ENCODE measurements at places on chromosomes 2 and 18.

GRCh38 chr2:63856303-63856603 lies 14.6 kb downstream of the UGP2 start:
- peaks cover 77% of the 10 kb centered on the region for H3K36me3 ChIP-seq
- H3K4me1 ChIP-seq = peaks cover 74% of the 10 kb centered on the region
- H3K27ac ChIP-seq = peak overlapping the region; percentile 96
- peak; percentile 79 for DNase-seq
- H3K4me3 ChIP-seq = peak overlapping the region; percentile 72

- peaks cover 38% of the 10 kb centered on the region for H3K4me1 ChIP-seq
Measured at GRCh38 chr2:98647636-98648035, 39.2 kb downstream of the UNC50 start.

DNA sequence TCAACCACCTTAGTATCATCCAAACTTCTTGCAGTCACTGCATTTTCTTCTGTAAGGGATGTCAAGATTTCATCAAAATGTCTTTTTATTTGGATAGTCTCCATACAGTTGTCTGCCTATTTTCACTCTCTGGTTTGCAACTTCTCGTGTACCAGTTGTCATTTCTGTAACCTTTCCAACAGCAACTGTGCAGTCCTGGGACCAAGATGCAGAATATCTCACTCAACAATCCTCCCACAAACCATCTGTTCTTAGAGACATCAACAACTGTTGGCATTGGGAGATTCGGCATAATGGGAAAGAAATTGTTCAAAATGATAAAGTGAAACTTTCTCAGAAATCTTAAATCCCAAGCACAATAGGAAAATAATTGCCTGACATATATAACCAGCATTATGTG lies 933.6 kb upstream of the SLC39A10 start:
- no peak overlapping the region for H3K27ac ChIP-seq
- H3K4me3 ChIP-seq = no peak overlapping the region
- H3K4me1 ChIP-seq = no peaks in the 10 kb centered on the region
- no peaks in the 10 kb centered on the region for H3K36me3 ChIP-seq
- H3K27me3 ChIP-seq = no peaks in the 10 kb centered on the region

- no peaks in the 10 kb centered on the region for H3K36me3 ChIP-seq
- H3K4me3 ChIP-seq = no peak overlapping the region
- no peak for DNase-seq
- no peak overlapping the region for H3K27ac ChIP-seq
- H3K4me1 ChIP-seq = peaks cover 1% of the 10 kb centered on the region
Measured at GRCh38 chr2:11309706-11310105, 34.7 kb downstream of the ROCK2 start.

DNA sequence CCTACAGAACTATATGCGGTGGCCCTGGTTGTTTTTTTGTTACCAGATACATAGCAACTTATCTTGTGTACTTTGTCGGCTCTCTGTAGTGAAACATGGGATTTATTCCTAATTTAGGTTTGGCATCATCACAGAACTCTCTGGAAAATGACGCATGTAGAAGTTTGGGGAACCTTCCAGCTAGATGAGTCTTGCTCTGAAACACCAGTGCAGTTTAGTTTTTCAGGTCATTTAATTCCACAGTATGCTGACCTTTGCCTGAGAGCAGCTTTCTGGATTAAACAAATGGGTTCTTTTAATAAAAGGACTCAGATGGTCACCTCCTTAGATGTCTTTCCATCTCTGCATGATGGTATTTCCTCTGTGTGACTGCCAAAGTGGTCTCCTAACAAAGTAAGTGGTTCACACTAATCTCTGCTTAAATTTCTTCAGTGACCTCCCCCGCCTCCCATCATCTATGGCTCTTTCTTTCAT lies 39.9 kb downstream of the MYO3B start:
- DNase-seq = no peak
- no peak overlapping the region for H3K4me3 ChIP-seq
- H3K36me3 ChIP-seq = no peaks in the 10 kb centered on the region
- H3K27ac ChIP-seq = no peak overlapping the region

- DNase-seq = no peak
- peak overlapping the region; percentile 81 for H3K27ac ChIP-seq
- H3K27me3 ChIP-seq = no peaks in the 10 kb centered on the region
- H3K4me3 ChIP-seq = peak overlapping the region; percentile 99
- peaks cover 26% of the 10 kb centered on the region for H3K4me1 ChIP-seq
Measured at GRCh38 chr2:121754851-121755236, 607 bp upstream of the TSN start.

DNA sequence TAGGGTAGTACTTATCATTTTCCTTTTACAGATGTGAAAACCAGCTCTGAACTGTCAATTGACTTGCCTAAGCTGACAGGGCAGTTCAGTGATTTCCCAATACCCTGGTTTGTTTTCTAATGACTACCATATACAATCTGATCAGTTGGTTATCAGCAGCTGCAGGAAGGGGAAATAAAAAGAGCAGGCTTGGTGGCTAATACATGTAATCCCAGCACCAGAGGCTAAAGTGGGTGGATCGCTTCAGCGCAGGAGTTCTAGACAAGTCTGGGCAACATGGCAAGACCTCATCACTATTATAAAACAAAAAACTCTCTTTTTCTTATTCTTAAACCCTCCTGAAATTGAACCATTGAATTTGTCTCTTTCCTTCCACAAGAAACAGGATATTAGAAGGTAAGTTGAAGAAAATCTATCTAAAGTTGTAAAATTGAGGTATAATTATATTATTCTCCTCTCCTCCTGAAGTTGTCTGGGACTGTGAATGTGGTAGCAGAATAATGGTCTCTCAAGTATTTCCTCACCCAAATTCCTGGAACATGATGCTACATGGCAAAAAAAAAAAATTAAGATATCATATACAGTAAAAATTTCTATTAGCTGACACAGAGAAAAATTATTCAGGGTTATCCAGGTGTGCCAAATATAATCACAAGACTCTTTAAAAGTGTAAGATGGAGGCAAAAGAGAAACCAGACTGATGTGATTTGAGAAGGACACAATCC lies 1441.6 kb downstream of the SUCLG1 start:
- no peak overlapping the region for H3K27ac ChIP-seq
- no peaks in the 10 kb centered on the region for H3K4me1 ChIP-seq
- no peak for DNase-seq
- no peaks in the 10 kb centered on the region for H3K36me3 ChIP-seq
- H3K4me3 ChIP-seq = no peak overlapping the region

- no peaks in the 10 kb centered on the region for H3K4me1 ChIP-seq
- H3K36me3 ChIP-seq = peaks cover 4% of the 10 kb centered on the region
- H3K27me3 ChIP-seq = no peaks in the 10 kb centered on the region
- no peak for DNase-seq
- H3K4me3 ChIP-seq = no peak overlapping the region
Measured at GRCh38 chr18:79182047-79182713, 113.0 kb downstream of the ATP9B start.

GRCh38 chr2:240787521-240788472 lies 32.2 kb downstream of the KIF1A start:
- H3K27me3 ChIP-seq = no peaks in the 10 kb centered on the region
- DNase-seq = no peak
- H3K36me3 ChIP-seq = no peaks in the 10 kb centered on the region
- H3K4me3 ChIP-seq = no peak overlapping the region
- no peaks in the 10 kb centered on the region for H3K4me1 ChIP-seq

GRCh38 chr2:239238381-239238780 lies 162.4 kb downstream of the HDAC4 start:
- peaks cover 24% of the 10 kb centered on the region for H3K36me3 ChIP-seq
- no peak overlapping the region for H3K4me3 ChIP-seq
- no peaks in the 10 kb centered on the region for H3K27me3 ChIP-seq
- DNase-seq = no peak
- peaks cover 22% of the 10 kb centered on the region for H3K4me1 ChIP-seq
- H3K27ac ChIP-seq = no peak overlapping the region

- H3K27ac ChIP-seq = no peak overlapping the region
- no peaks in the 10 kb centered on the region for H3K36me3 ChIP-seq
- peaks cover 6% of the 10 kb centered on the region for H3K27me3 ChIP-seq
- H3K4me1 ChIP-seq = no peaks in the 10 kb centered on the region
- no peak overlapping the region for H3K4me3 ChIP-seq
Measured at GRCh38 chr2:225670111-225670974, 270.8 kb downstream of the NYAP2 start.

- H3K27ac ChIP-seq = peak overlapping the region; percentile 6
- DNase-seq = no peak
- H3K4me1 ChIP-seq = peaks cover 14% of the 10 kb centered on the region
Measured at GRCh38 chr2:189407281-189408209, 33.7 kb upstream of the WDR75 start.

GRCh38 chr2:66845307-66845706 lies 410.4 kb downstream of the MEIS1 start:
- no peak overlapping the region for H3K4me3 ChIP-seq
- H3K27ac ChIP-seq = no peak overlapping the region
- no peaks in the 10 kb centered on the region for H3K27me3 ChIP-seq

GRCh38 chr2:207149249-207150213 lies 16.2 kb downstream of the KLF7 start:
- H3K4me3 ChIP-seq = no peak overlapping the region
- peaks cover 62% of the 10 kb centered on the region for H3K4me1 ChIP-seq
- DNase-seq = no peak
- peaks cover 2% of the 10 kb centered on the region for H3K27me3 ChIP-seq
- peaks cover 65% of the 10 kb centered on the region for H3K36me3 ChIP-seq

DNA sequence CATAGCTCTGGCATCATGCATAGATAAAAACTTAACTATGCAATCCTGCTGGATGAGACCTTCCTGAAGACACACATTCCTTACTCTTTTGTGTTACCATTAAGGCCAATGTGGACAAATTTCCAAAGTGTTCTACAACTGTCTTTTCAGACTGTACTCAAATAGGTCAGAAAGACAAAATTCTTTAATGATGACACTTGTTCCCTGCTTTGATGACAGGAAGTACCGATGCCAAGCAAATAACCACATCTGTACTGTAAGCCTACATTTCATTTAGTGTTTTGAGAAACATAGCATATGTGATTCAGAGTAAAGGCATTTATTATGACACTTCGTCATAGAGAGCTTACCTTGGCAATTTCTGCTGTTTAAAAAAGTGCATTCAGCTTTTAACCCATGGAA lies 55.0 kb downstream of the PMAIP1 start:
- H3K4me3 ChIP-seq = no peak overlapping the region
- H3K27ac ChIP-seq = no peak overlapping the region
- DNase-seq = no peak
- peaks cover 12% of the 10 kb centered on the region for H3K4me1 ChIP-seq

DNA sequence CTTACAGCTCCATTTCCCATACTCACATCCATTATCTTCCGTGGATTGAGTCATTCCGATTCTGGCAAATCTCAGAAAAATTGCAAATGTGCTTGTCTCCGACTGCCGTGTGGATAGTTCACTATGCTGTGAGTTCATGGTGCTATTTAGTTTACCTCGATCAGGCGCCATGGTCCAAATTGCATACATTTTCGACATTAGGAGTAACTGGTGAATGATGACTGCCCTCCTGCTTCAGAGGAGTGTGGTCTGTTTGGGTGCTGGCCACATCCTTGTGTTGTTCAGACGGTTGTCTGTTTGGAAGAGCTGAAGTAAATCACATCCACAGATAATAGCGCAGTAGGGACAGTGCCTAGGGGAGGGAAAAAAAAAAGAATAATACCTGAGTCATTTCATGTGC lies 439.5 kb downstream of the ZNF516 start:
- H3K4me1 ChIP-seq = no peaks in the 10 kb centered on the region
- no peaks in the 10 kb centered on the region for H3K27me3 ChIP-seq
- H3K4me3 ChIP-seq = no peak overlapping the region
- H3K27ac ChIP-seq = no peak overlapping the region
- H3K36me3 ChIP-seq = no peaks in the 10 kb centered on the region

GRCh38 chr2:228283491-228284171 lies 102.1 kb upstream of the SPHKAP start:
- no peaks in the 10 kb centered on the region for H3K4me1 ChIP-seq
- H3K4me3 ChIP-seq = no peak overlapping the region
- H3K27ac ChIP-seq = no peak overlapping the region
- no peaks in the 10 kb centered on the region for H3K36me3 ChIP-seq
- no peak for DNase-seq
- no peaks in the 10 kb centered on the region for H3K27me3 ChIP-seq

GRCh38 chr2:121888189-121888557 lies 132.7 kb downstream of the TSN start:
- no peaks in the 10 kb centered on the region for H3K36me3 ChIP-seq
- H3K27me3 ChIP-seq = peaks cover 4% of the 10 kb centered on the region
- H3K4me3 ChIP-seq = no peak overlapping the region

DNA sequence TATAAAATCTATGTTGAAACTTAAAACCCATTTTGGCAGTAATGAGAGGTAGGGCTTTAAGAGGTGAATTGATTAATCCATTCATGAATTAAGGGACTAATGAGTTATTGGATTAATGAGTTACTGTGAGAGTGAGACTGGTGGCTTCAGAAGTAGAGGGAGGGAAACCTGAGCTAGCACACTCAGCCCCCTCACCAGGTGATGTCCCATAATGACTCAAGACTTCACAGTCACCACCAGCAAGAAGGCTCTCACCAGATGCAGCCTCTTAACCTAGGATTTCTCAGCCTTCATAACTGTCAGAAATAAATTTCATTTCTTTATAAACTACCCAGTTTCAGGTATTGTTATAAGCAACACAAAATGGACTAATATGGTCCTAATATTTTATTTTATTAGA lies 621.7 kb upstream of the ACVR2A start:
- no peaks in the 10 kb centered on the region for H3K36me3 ChIP-seq
- no peak overlapping the region for H3K27ac ChIP-seq
- H3K27me3 ChIP-seq = no peaks in the 10 kb centered on the region
- H3K4me3 ChIP-seq = no peak overlapping the region

GRCh38 chr2:29390136-29390535 lies 274.9 kb downstream of the CLIP4 start:
- no peak for DNase-seq
- no peak overlapping the region for H3K27ac ChIP-seq
- no peaks in the 10 kb centered on the region for H3K4me1 ChIP-seq

GRCh38 chr2:238851026-238851425 lies 3.1 kb downstream of the TWIST2 start:
- DNase-seq = peak; percentile 6
- H3K4me3 ChIP-seq = no peak overlapping the region
- H3K27me3 ChIP-seq = peaks cover 38% of the 10 kb centered on the region
- H3K4me1 ChIP-seq = no peaks in the 10 kb centered on the region

GRCh38 chr18:45569566-45570275 lies 45.6 kb upstream of the SLC14A2 start:
- no peak for DNase-seq
- no peak overlapping the region for H3K27ac ChIP-seq
- H3K36me3 ChIP-seq = no peaks in the 10 kb centered on the region
- no peaks in the 10 kb centered on the region for H3K4me1 ChIP-seq
- no peaks in the 10 kb centered on the region for H3K27me3 ChIP-seq

DNA sequence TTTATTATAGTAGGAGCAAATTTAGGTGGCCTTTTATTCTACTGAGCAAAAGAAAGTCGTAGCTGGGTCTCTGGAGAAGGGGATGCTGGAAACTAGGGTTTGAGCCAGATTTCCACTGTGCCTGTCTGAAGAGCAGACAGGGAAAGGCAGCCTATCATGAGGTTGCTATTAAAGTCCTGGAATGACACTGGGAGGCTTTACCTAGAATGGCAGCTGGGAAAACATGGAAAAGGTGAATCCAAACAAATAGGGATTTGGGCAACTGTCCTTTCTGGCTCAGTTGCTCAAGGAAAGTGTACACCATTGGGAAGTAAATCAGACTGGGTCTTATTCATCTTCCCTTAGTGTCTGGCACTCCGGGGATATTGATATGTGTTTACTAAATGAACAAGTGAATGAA lies 154.6 kb downstream of the MTX2 start:
- no peak for DNase-seq
- H3K4me3 ChIP-seq = no peak overlapping the region
- peaks cover 16% of the 10 kb centered on the region for H3K27me3 ChIP-seq
- no peaks in the 10 kb centered on the region for H3K36me3 ChIP-seq
- H3K27ac ChIP-seq = no peak overlapping the region
